ENCODE measurements at places on chromosomes 1 and 21.

DNA sequence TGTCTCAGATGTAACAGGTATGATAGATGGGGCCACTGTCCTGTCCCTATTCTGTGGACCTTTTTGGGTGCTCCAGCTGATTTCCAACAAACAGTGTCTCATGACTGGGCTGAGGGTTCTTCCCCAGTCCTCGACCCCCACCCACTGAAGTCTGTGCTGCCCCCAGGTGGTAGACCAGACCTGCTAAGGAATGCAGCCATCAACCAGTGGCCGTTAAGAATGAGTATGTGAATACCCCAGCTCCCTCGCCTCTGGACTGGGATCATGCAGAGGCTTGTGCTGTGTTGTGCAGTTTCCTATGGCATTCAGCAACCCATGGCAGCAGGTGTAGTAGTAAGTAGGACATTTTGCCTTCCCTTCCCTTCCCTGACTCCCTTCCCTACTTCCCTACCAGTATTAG lies 183.1 kb upstream of the KAZN start:
- H3K27ac ChIP-seq = no peak overlapping the region
- no peaks in the 10 kb centered on the region for H3K36me3 ChIP-seq
- no peak for DNase-seq
- no peaks in the 10 kb centered on the region for H3K4me1 ChIP-seq
- H3K27me3 ChIP-seq = no peaks in the 10 kb centered on the region

DNA sequence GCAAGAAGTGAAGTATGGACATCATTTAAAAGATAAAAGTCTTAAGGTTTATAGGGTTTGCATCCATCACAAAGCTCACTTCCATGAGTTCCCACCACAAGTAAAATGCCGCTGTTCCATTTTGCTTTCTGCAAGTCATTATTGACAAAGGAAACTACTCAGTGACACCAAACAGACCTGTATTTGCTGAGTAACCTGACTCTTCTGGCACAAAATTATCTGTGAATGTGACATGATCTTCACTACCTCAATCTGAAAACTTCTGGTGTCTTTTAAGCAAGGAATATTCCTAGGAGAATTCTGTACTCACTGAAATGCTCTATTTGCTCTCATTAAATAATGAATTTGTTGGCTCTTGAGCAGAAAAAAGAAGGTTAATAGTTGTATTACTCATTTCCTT lies 1077.4 kb upstream of the ADGRL4 start:
- no peaks in the 10 kb centered on the region for H3K27me3 ChIP-seq
- H3K4me3 ChIP-seq = no peak overlapping the region
- no peaks in the 10 kb centered on the region for H3K4me1 ChIP-seq
- DNase-seq = no peak
- H3K27ac ChIP-seq = no peak overlapping the region
- no peaks in the 10 kb centered on the region for H3K36me3 ChIP-seq

GRCh38 chr1:49416758-49417157 lies 607.0 kb downstream of the AGBL4 start:
- H3K4me3 ChIP-seq = no peak overlapping the region
- no peaks in the 10 kb centered on the region for H3K36me3 ChIP-seq
- H3K4me1 ChIP-seq = no peaks in the 10 kb centered on the region
- no peaks in the 10 kb centered on the region for H3K27me3 ChIP-seq
- DNase-seq = no peak

DNA sequence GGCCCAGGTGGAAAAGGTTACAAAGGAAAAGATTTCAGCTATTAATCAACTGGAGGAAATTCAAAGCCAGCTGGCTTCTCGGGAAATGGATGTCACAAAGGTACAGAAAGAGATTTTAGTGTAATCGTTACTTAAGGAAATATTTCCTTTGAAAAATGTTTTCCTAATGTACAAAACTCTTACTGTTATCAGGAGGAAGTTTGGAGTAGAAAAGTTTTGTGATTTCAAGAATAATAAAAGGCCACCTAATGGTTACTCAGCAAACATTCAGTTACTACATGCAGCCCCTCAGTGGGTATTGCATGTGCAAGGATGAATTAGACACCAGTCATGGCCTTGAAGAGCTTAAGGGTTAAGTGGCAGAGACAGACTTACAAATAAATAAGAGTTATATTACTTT lies 85.2 kb downstream of the SDCCAG8 start:
- H3K36me3 ChIP-seq = peaks cover 2% of the 10 kb centered on the region
- no peaks in the 10 kb centered on the region for H3K4me1 ChIP-seq
- no peaks in the 10 kb centered on the region for H3K27me3 ChIP-seq
- no peak overlapping the region for H3K27ac ChIP-seq

GRCh38 chr1:35707601-35708440 lies 10.9 kb downstream of the C1orf216 start:
- DNase-seq = peak; percentile 18
- peaks cover 22% of the 10 kb centered on the region for H3K27me3 ChIP-seq
- peak overlapping the region; percentile 75 for H3K4me3 ChIP-seq
- no peak overlapping the region for H3K27ac ChIP-seq
- H3K4me1 ChIP-seq = peaks cover 14% of the 10 kb centered on the region

- no peaks in the 10 kb centered on the region for H3K36me3 ChIP-seq
- no peak overlapping the region for H3K4me3 ChIP-seq
- H3K27me3 ChIP-seq = peaks cover 44% of the 10 kb centered on the region
- peaks cover 15% of the 10 kb centered on the region for H3K4me1 ChIP-seq
- DNase-seq = no peak
Observed at GRCh38 chr1:235625831-235626230, 23.8 kb downstream of the GNG4 start.
